ENCODE measurements at places on chromosomes 12 and 14. TPM values are rescaled to one million over a fixed set of nuclear protein-coding genes. Genes with fewer than 3 reads are reported as not detected.

GRCh38 chr12:102883204-102883799, 33.7 kb downstream of the PAH start:
- peak; percentile 71 for DNase-seq

- DNase-seq, result no peak
Measured at GRCh38 chr12:106941481-106942156, 14.1 kb upstream of the TMEM263 start.

GRCh38 chr14:72443256-72443655, 450.6 kb downstream of the DPF3 start:
- DNase-seq, result no peak

- no peak for DNase-seq
Measured at GRCh38 chr12:96233168-96233567, 39.0 kb downstream of the ELK3 start.

Gene AQP6
- 0.21 TPM for total RNA-seq

Gene PPP4R4
- 1.1 TPM for total RNA-seq
